ENCODE measurements at places on chromosomes 6 and 20.

DNA sequence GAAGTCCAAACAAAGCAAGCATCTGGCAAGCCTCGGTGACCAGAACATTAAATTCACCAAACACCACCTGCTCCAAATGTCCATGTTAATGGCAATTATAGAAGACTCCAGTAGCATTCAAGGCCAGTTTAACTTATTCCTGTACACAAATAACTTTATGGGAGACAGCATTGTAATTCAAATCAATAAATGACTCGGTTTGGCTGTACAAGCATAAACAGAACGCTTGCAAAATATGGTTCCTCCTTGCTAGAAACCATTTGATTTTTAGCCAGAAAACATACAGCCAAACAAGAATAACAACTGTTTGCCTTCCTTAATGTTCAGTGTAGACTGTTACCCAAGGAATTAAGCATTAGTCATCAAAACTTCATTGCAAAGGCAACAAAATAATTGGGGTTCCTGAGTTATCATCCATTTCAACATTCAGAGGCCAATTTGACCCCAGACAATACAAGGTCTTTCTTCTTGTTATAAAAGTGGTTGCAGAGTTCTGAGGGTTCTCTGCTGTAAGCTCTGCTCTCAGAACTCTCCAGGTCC is 125.1 kb downstream of the BFSP1 start:
- DNase-seq = no peak

- no peak for DNase-seq
Observed at GRCh38 chr6:83558975-83559374, 46.6 kb downstream of the PRSS35 start.

GRCh38 chr6:92910646-92911045 is 508.7 kb downstream of the EPHA7 start:
- DNase-seq = no peak

DNA sequence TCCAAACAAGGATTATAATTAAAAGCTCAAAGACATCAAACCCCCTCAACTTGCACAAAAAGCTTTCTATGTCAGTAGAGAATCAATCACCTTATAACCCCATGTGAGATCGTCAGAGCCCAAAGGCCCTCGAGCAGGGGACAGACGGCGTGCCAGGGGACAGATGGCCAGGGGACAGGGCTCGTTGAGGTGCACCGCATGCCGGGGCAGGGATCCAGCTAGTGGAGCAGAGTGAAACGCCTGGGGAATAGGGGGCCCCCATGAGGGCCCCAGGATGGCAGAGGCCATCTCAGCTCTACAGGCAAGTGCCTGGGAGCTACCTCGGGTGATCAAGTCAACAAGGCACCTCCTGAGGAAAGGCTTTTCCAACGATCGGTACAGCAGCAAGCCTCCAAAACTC is 28.6 kb downstream of the DIDO1 start:
- DNase-seq = no peak

- DNase-seq = no peak
Observed at GRCh38 chr20:58402305-58402704, 13.3 kb downstream of the VAPB start.

GRCh38 chr6:108106694-108107093 is 32.2 kb upstream of the OSTM1 start:
- DNase-seq = no peak

- no peak for DNase-seq
Observed at GRCh38 chr6:75446241-75446880, 47.2 kb downstream of the FILIP1 start.

GRCh38 chr6:168937054-168937453 is 316.6 kb downstream of the THBS2 start:
- no peak for DNase-seq

- DNase-seq = no peak
Observed at GRCh38 chr6:138514860-138515540, 15.7 kb upstream of the NHSL1 start.

- DNase-seq = no peak
Observed at GRCh38 chr6:835476-836160, 142.7 kb upstream of the EXOC2 start.

GRCh38 chr6:163520956-163521355 is 106.4 kb downstream of the QKI start:
- DNase-seq = no peak

GRCh38 chr20:34875642-34876405 is 588 bp upstream of the ACSS2 start:
- DNase-seq = no peak

- no peak for DNase-seq
Observed at GRCh38 chr6:26022132-26022472, 59.5 kb downstream of the TRIM38 start.

- no peak for DNase-seq
Observed at GRCh38 chr6:156934069-156934460, 156.9 kb downstream of the ARID1B start.
